ENCODE measurements at places on chromosomes 5 and 9.

DNA sequence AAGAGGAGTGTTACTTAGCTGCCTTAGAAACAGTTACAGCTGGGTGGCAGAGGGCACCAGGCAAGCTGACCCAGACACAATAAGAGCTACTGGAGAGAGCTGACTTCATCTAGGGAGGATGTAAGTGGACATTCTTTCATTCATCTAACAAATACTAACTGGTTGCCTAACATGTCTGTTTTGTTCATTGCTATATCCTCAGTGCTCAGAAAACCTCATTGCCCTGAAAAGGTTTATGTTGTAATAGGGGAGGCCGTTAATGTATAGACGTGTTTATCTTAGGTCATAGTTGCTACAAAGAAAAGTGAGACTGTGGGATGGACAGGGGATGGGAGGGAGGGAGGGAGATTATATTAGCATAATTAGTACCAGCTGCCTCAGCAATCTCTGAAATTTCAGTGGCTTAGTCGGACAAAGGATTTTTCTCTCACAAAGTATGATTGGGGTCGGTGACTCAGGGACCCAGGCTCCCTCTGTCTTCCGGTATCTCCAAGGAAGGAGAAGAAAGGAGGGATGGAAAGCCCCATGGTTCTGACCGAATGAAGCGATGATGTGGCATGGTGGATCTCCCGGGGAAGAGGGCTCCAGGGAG lies 2.6 kb upstream of the SNX18 start:
- DNase-seq: no peak

DNA sequence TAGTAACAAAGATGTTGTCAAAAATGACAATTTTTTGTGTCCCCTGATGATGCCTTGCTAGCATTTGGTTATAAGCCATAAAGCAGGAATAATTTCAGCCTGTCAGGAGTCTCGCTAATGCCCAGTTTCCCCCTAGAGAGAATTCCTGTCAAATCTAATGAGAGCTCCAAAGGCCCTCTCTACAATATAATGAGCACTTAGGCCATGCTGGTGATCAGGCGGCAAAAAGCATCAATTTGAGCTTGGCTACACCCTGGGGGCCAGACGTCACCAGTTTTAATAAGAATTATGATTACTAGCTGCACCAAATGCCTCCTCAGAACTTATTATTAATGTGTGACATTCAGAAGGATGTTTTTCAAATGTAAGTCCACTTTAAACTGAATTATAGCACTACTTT lies 6.1 kb downstream of the TLE1 start:
- no peak for DNase-seq

DNA sequence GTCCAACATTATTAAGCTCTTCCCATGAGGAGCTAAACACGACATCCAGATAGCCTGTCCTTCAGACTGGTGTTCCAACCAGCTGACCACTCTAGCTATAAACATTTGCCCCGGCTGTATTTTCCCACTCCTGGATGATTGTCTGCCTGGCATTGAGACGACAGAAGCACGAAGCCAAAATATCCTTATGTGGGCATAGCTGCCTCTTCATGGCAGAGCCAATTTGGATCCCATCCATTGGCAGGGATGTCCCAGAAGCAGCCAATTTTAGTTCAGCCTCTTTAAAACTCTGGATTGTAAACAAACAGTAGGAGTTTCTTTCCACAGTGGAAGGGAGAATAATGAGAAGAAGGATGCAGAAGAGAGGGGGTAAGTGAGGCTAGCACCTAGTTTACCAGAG lies 507.6 kb downstream of the CETN3 start:
- DNase-seq: no peak

- no peak for DNase-seq
Observed at GRCh38 chr5:81429985-81430384, 36.1 kb upstream of the ACOT12 start.

- no peak for DNase-seq
Observed at GRCh38 chr9:3323714-3324113, 202.1 kb downstream of the RFX3 start.

DNA sequence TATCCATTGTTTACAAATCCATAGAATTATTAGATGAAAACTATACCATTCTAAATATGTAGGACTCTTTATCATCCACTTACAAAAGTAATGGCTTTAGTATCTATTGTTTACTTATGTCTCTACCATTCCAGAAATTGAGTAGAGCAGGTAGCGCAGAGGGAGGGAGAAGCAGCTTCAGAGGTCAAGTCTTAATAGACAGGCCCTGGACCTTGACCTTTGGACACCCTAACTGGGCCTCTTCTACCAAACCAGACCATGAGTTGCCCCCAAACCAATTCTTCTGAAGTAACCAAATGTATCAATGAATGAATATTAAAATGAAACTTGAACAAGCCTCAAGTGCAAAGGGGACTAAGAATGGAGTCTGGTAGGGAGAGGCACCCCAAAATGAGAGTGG lies 124.9 kb upstream of the ANKRD55 start:
- no peak for DNase-seq

DNA sequence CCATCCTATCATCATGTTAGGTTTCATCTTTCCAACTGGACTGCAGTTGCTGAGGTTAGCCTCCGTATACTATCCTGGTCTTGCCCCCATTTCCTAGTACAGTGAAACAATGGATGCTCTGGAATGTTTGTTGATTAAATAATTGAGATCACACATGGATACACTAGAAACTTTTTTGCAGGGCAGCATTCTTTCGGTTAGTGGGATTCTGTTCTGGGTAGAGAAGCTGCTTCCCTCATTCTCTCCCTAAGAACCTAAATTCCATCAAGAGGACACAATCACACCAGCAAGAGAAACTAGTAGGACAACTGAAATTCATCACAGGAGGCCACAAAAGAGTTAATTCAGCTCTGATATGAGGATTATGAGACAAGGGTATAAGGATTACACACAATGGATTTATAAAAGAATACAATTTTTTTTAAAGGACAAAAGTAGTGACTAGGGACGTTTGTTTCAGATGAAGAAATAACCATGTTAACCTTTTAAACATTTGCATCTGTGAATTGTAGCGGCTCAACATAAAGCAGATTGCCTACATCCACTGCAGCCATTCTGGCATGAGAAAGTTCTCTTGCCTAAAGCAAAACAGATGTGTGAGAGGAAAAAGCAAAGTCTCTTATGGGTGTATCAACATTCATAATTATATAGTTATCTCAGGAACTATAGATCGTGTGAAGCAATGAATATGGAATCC lies 162.7 kb upstream of the LHFPL2 start:
- DNase-seq: no peak

DNA sequence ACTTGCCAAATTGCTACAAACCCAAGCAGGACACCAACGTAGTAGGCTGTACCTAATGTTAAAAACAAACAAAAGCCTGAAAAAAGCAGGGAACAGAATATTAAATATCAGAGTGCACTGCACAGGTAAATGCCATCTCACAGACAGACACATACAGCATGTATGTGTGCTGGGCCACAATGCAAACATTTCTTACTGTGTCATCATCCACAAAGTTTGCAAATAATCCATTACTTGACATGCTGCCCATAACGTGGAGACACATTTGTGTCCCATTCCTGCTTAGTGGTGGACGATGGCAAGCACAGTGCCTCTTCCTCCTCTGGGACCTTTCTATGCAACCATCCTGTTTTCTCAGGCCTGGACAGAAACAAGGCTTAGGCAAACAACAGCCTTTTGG lies 44.7 kb downstream of the GOLM1 start:
- no peak for DNase-seq
